ENCODE measurements at places on chromosomes 12 and 14. TPM values are rescaled to one million over a fixed set of nuclear protein-coding genes. Genes with fewer than 3 reads are reported as not detected.

Gene DPPA3
- not detected for polyA plus RNA-seq

Gene TPPP2
- polyA plus RNA-seq, result not detected

Gene OR4E2
- not detected for polyA plus RNA-seq

Gene APOF
- not detected for polyA plus RNA-seq
